RCC 7860 (cell line): ENCODE measurements at places on chromosomes 1 and 21.
A peak's percentile ranks its signal among the peaks of the same experiment; 100 is the strongest.

GRCh38 chr1:33188572-33189275, 6.9 kb upstream of the TRIM62 start:
- DNase-seq = no peak

- DNase-seq = no peak
Measured at GRCh38 chr1:2320006-2320405, 71.3 kb downstream of the MORN1 start.

GRCh38 chr1:107365527-107366240, 224.8 kb downstream of the NTNG1 start:
- no peak for DNase-seq

- no peak for DNase-seq
Measured at GRCh38 chr1:62265956-62266935, 53.0 kb downstream of the KANK4 start.

DNA sequence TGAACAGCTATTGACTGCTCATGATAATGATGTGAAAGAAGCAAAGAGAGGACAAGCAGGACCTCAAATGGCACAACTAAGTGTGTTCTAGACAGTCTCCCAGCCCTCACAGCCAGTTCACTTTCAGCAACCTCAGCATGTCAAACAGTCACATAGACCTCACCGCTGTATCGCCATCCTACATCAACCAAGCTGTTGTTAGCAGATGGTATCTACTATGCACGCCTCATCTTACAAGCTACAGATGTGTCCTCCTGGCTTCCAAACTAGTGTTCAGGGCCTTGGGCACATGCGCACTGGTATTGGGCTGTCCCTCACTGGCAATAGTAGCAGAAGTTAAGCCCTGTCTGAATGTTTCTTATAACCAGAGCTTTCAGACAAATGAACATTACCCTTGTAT, 28.4 kb downstream of the EVI5 start:
- DNase-seq = no peak

GRCh38 chr1:87243573-87243972, 85.1 kb upstream of the LMO4 start:
- peak; percentile 10 for DNase-seq

- no peak for DNase-seq
Measured at GRCh38 chr1:9373619-9374018, 80.9 kb downstream of the SPSB1 start.

GRCh38 chr21:14120091-14120734, 90.5 kb downstream of the LIPI start:
- DNase-seq = peak; percentile 31

GRCh38 chr1:93824834-93825233, 54.2 kb downstream of the DNTTIP2 start:
- DNase-seq = no peak

- no peak for DNase-seq
Measured at GRCh38 chr1:154759793-154760192, 110.3 kb downstream of the KCNN3 start.
